ENCODE measurements at places on chromosomes 2 and 18.

DNA sequence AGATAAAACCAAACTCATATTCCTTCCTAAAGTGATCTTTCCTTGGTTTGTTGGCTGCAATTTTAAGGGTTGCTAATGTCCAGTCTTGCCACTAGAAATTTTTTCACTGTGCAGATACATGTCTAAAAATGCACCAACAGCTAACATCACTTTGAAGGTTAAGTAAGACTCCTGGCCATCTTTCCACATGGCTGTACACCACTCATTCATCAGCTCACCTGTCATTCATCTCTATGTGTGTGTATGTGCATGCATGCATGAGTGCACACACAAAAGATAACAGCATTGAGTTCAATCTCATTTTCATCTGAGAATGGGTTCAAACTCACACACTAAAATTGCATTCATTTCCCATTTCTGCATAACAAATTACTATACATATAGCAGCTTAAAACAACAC lies 203.8 kb downstream of the PDE11A start:
- H3K36me3 ChIP-seq = no peaks in the 10 kb centered on the region
- no peak for DNase-seq
- no peak overlapping the region for H3K4me3 ChIP-seq

- peaks cover under 1% of the 10 kb centered on the region for H3K27me3 ChIP-seq
- no peak overlapping the region for H3K4me3 ChIP-seq
- DNase-seq = no peak
- peaks cover under 1% of the 10 kb centered on the region for H3K4me1 ChIP-seq
Measured at GRCh38 chr2:95301876-95302641, 4.9 kb downstream of the KCNIP3 start.

GRCh38 chr2:227324642-227324994 lies 433 bp upstream of the MFF start:
- H3K4me3 ChIP-seq = peak overlapping the region; percentile 96
- peak overlapping the region; percentile 91 for H3K27ac ChIP-seq
- H3K36me3 ChIP-seq = no peaks in the 10 kb centered on the region
- H3K4me1 ChIP-seq = peaks cover 12% of the 10 kb centered on the region

GRCh38 chr18:3872641-3873040 lies 422.7 kb downstream of the TGIF1 start:
- H3K27ac ChIP-seq = no peak overlapping the region
- no peaks in the 10 kb centered on the region for H3K4me1 ChIP-seq
- no peak overlapping the region for H3K4me3 ChIP-seq
- no peak for DNase-seq
- H3K27me3 ChIP-seq = peaks cover 3% of the 10 kb centered on the region

DNA sequence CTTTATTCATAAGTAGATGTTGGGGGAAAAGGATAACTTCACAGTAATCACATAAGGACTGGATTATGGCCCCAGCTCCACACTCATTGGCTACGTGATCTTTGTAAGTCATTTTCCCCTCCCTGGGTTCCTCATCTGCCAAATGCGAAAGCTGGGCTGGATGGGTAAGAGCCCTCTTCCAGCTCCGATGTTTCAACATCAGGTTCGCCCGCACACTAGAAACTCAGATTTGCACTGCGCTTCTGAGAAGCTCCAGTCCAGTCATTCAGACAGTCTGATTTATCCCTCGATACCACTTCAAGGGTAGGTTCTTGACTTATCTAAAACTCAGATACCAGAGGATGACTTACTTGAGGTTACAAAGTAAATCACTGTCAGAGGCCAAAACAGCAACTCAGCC lies 31.0 kb upstream of the RMDN2 start:
- H3K27ac ChIP-seq = peak overlapping the region; percentile 22
- no peak overlapping the region for H3K4me3 ChIP-seq
- H3K36me3 ChIP-seq = no peaks in the 10 kb centered on the region
- DNase-seq = no peak
- H3K27me3 ChIP-seq = no peaks in the 10 kb centered on the region

DNA sequence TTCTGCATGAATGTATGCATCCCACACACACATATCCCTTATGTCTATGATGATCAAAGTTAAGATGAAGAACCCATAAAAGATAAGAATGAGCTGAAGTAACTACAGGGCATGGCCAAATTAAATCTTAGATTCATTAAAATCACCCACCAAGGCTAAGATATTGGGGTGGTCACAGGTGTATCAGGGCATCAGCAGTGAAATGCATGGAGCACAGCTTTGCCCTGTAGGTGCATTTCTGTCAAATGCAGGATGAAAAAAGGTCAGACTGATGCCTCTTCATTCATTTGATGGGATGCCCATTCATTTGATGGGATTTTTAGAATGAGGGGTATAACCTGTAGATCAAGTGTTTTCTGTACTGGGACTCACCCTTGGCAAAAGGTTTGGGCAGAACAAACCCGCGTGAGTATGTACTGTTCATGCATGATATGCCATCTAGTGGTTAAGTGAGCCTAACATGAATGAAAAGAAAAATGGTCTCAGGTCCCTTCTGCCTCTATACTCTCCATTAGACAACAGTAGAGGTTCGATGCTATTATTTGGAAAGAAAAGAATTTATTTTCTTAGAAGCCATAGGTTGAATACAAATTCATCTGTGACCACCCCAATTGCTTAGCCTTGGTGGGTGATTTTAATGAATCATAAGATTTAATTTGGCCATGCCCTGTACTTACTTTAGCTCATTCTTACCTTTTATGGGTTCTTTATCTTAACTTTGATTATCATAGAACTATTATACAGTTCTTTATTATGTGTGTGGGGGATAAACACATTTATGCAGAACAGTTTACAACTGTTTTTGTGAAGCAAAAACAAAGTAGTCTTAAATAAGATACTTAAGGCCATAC lies 43.2 kb upstream of the NOSTRIN start:
- no peaks in the 10 kb centered on the region for H3K36me3 ChIP-seq
- peaks cover 2% of the 10 kb centered on the region for H3K27me3 ChIP-seq
- no peak overlapping the region for H3K27ac ChIP-seq
- peaks cover 2% of the 10 kb centered on the region for H3K4me1 ChIP-seq
- no peak overlapping the region for H3K4me3 ChIP-seq

GRCh38 chr18:37392648-37393047 lies 172.9 kb downstream of the CELF4 start:
- peaks cover 3% of the 10 kb centered on the region for H3K4me1 ChIP-seq
- DNase-seq = no peak
- no peak overlapping the region for H3K4me3 ChIP-seq
- peaks cover 28% of the 10 kb centered on the region for H3K27me3 ChIP-seq

DNA sequence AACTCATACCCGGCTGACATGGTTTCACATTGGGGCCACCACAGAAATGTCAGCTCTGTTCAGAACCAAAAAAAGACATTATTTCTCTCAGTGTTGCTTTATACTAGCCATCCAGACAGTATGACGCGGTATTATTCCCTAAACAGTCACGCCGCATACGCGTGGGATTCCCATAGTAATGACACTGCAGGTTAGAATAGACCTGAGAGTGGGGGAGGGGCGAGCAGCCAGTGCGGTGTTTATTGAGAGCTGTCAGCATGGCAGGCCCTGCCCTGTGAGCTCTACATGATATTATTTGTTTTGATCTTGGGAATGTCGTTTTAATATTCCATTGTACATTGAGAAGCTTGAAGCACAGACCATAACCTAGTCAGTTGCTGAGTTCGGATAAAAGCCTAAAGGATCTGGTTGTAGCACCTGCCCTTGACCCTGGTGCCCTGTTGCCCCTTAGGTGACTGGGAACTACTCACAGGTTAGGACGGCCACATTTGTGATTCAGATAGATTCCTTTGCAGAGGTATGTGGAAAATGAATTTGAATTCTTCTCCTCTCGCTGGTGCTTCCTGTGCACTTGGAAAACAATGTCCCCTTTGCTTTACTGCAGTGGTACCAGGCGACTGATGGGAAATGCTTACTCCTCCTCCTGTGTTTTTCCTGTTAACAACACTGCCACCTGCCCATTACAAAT lies 150.1 kb downstream of the ARHGAP28 start:
- no peaks in the 10 kb centered on the region for H3K36me3 ChIP-seq
- H3K4me3 ChIP-seq = no peak overlapping the region
- no peak overlapping the region for H3K27ac ChIP-seq
- no peaks in the 10 kb centered on the region for H3K4me1 ChIP-seq

DNA sequence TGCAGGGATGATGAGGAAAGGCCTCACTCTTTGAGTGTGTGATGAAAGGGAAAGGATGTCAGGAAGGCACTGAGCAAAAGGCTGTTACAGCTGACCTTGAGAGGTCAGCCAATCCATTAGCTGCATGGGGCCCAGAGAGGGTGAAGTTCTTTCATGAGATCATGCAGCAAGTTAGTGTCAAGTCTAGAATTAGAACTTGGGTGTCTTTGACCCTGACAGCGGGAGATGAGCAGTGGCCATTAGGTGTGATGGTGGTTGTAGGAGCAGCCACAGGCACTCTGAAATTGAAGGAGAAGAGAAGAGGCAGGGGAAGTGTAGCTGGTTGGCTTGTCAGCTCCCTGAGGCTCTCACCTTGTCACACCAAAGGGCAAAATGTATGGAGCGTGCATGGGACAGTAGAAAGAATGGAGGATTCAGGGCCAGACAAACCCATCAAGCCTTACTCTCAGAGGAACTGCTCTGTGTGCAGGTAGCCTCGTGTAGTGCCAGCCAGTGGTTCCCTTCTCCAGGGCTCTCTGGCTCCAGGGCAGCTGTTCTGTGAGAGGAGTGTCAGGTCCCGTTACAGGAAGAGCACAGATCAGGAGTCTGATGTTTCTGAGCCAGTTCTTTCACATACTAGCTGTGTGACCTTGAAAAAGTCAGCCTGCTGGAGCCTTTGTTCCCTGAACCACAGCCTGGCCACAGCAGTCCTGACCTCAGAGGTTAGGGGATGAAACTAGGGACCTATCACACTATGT lies 35.9 kb downstream of the MAP4K4 start:
- no peak for DNase-seq
- H3K4me3 ChIP-seq = peak overlapping the region; percentile 3
- peaks cover 58% of the 10 kb centered on the region for H3K4me1 ChIP-seq

GRCh38 chr18:45464619-45465018 lies 150.7 kb upstream of the SLC14A2 start:
- peaks cover 10% of the 10 kb centered on the region for H3K27me3 ChIP-seq
- H3K4me3 ChIP-seq = no peak overlapping the region

- peaks cover 6% of the 10 kb centered on the region for H3K27me3 ChIP-seq
- no peak for DNase-seq
- no peaks in the 10 kb centered on the region for H3K36me3 ChIP-seq
- no peak overlapping the region for H3K27ac ChIP-seq
- no peak overlapping the region for H3K4me3 ChIP-seq
Measured at GRCh38 chr18:4450065-4450658, 4.9 kb downstream of the DLGAP1 start.

DNA sequence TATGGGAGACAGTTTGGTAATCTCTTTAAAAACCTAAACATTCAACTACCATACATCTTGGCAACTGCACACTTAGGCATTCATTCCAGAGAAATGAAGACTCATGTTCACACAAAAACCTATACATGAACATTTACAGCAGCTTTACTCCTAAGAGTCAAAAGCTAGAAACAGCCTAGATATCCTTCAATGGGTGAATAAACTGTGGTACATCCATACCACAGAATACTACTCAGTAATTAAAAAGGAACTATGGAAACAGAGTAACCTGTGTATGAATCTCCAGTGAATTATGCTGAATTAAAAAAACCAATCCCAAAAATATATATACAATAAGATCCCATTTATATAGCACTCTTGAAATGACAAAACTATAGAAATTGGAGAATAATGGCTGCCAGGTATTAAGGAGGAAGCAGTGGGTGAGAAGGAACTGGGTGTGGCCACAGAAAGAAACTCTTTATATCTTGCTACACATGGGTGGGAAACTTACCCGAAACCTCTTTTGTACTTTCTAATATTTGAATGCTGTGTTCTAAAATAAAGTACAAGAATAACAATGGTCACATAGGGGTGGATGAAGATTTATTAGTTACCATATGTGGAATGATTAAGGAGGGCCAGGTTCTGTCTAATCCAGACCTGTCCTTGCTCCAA lies 13.7 kb downstream of the SESTD1 start:
- no peaks in the 10 kb centered on the region for H3K27me3 ChIP-seq
- peaks cover 53% of the 10 kb centered on the region for H3K4me1 ChIP-seq
- no peak overlapping the region for H3K4me3 ChIP-seq
- H3K36me3 ChIP-seq = peaks cover 5% of the 10 kb centered on the region

- no peaks in the 10 kb centered on the region for H3K4me1 ChIP-seq
- H3K27me3 ChIP-seq = peaks cover 9% of the 10 kb centered on the region
- peak; percentile 5 for DNase-seq
- H3K36me3 ChIP-seq = no peaks in the 10 kb centered on the region
Measured at GRCh38 chr2:71613953-71614925, 160.9 kb downstream of the DYSF start.

GRCh38 chr18:36448384-36449290 lies 151.1 kb downstream of the FHOD3 start:
- H3K27me3 ChIP-seq = no peaks in the 10 kb centered on the region
- DNase-seq = no peak
- no peaks in the 10 kb centered on the region for H3K36me3 ChIP-seq
- no peak overlapping the region for H3K27ac ChIP-seq

DNA sequence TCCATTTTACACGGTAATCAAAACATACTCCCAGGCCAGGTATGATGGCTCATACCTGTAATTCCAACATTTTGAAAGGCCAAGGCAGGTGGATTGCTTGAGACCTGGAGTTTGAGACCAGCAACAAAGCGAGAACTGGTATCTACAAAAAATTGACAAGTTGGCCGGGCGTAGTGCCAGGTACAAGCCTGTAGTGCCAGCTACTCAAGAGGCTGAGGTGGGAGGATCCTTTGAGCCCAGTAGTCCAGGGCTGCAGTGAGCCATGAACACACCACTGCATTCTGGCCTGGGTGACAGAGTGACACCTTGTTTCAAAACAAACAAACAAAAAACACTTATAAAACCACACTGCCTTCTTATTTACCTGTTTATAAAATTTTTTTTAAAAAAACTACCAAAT lies 80.8 kb downstream of the GAREM1 start:
- H3K4me1 ChIP-seq = no peaks in the 10 kb centered on the region
- DNase-seq = no peak
- no peaks in the 10 kb centered on the region for H3K36me3 ChIP-seq
- no peak overlapping the region for H3K4me3 ChIP-seq

GRCh38 chr2:149019768-149020167 lies 18.7 kb upstream of the LYPD6B start:
- H3K4me1 ChIP-seq = peaks cover 42% of the 10 kb centered on the region
- H3K27ac ChIP-seq = peak overlapping the region; percentile 84
- no peak for DNase-seq
- no peaks in the 10 kb centered on the region for H3K36me3 ChIP-seq
- H3K4me3 ChIP-seq = peak overlapping the region; percentile 71
- H3K27me3 ChIP-seq = peaks cover 2% of the 10 kb centered on the region

- no peaks in the 10 kb centered on the region for H3K27me3 ChIP-seq
- H3K4me3 ChIP-seq = no peak overlapping the region
- H3K4me1 ChIP-seq = peaks cover 5% of the 10 kb centered on the region
- no peak overlapping the region for H3K27ac ChIP-seq
- H3K36me3 ChIP-seq = peaks cover 15% of the 10 kb centered on the region
Measured at GRCh38 chr2:74871414-74871813, 37.5 kb downstream of the HK2 start.

DNA sequence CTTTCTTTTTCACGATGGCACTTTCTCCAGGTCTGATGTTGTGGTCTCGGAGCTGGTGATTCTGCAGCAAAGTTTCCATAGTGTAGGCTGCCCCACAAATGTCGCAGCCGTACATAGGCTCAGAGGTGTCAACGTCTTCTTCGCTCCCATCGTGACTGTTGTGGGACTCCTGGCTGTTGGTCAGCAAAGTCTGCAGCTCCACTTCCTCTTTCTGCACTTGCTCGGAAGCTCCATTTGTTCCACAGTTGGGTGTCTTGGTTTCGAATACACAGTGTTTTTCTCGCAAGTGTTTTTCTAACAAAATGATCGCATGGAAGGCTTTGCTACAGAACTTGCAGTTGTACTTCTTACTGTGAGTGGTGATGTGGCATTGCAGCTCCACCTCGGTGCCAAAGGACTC lies 126.8 kb downstream of the ZNF521 start:
- no peaks in the 10 kb centered on the region for H3K4me1 ChIP-seq
- H3K36me3 ChIP-seq = no peaks in the 10 kb centered on the region
- H3K4me3 ChIP-seq = no peak overlapping the region
- no peak overlapping the region for H3K27ac ChIP-seq
- H3K27me3 ChIP-seq = no peaks in the 10 kb centered on the region
